ENCODE measurements at places on chromosomes 7 and 10.

DNA sequence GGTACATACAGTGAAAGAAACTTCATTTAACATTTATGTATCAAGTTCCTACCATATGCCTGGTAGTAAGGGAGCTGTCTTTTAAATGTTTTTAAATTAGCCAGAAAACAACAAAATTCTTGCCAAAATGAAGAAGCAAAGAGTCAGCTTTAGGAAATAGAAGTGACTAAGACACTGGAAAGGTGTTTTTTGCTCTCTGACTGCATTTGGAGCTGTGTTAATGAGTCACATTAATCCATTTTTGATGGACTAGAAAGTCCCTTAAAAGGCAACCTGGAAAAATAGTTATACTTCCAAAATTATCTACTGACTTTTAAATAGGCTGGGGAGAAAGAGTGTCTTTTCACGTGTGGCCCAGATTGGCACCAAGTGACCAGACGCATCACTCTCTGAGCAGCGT, 3.9 kb upstream of the COL17A1 start:
- no peak for DNase-seq

DNA sequence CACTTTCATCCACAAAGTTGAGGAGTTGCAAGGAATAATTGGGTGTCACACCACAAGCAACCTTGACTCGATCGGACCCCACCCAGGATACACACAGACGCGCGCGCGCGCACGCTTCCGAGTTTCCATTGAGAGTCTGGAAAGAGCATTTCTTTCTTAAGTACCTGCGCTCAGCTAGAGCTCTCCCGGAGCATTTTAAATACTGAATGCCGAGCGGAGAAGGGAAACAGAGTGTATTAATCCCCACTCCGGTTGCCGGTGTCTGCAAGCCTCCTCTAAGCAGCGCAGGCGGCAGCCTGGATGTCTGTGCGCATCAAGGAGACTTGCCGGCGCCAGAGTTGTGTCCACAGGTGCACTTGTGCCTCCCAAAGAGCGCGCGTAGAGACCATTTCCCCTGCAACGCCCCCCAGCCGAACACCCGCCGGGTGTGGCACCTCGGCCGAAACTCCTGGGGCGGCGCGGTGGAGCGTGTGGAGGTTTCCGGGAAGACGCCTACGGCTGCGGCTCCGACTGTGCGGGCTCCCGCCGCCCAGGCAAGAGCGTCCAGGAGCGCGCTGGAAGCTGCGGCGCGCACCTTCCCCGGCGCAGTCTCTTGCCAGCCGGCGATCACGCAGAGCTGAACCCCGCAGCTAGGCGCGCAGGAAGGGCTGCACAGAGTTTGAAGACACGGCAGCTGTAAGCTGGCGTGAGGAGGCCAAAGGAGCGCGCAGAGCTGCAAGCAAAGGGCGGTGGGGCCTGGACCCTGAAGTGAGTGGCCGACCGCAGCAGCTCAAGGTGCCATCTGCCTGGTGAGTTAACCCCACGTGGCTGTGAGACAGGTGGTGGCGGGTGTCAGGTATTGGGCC, 1.1 kb upstream of the FEZF1 start:
- peak; percentile 33 for DNase-seq

- no peak for DNase-seq
Observed at GRCh38 chr7:11236680-11237079, 263.0 kb downstream of the PHF14 start.

DNA sequence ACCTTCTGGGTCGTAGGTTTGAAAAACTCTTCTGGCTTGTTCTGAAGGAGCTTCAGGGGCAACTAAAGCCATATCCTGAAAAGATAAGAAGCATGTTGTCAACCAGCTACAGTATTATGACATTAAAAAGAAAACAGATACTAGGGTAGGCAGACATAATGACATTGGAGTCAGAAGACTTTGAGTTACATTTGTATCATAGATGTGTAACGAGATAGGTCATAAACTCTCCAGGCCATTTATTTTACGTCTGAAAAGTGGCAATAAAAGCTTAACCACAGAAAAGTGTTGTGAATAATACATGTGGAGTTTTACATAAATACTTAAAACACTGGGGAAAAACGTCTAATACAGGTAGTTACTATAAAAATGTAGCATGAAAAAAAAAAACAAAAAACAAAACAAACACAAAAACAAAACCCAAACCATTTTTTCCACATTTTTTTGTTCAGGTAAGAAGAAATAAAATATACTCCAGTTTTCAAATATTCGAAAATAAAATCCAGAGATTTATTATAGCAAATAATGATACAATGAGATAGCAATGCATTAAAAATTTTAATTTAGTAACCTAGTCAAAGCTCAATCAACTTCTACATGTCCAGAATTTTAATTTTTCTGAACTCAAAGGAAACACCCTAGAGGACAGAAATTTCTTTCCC, 64.1 kb downstream of the MINDY3 start:
- DNase-seq = no peak

GRCh38 chr7:1156782-1157535, 3.0 kb downstream of the ZFAND2A start:
- DNase-seq = peak; percentile 59

DNA sequence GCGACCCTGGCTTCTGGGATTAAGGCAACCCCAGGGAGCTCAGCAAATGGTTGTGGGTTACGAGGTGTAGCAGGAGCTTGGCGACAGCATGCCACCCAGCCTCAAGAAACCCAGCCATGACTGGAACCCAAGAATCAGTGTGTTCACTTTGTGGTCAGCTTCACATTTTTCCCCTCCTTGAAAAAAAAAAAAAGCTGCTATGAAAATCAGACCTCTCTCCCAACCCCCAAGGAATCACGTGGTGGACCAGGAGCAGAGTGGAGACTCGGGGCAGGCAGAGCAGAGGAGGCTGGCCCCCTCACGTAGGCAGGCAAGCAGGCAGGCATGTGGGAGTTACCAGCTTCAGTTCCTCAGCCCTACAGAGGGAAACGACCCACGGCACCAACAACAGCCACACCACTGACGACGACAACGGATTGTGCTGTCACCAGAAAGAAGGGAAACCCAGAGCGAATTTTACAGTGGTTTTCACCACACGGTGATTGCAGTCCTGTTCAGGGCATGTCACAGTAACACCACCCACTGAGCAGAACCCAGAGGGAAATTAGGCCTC, 203.4 kb downstream of the SLC25A13 start:
- peak; percentile 53 for DNase-seq

GRCh38 chr10:117350909-117351308, 24.3 kb downstream of the PDZD8 start:
- DNase-seq = no peak

DNA sequence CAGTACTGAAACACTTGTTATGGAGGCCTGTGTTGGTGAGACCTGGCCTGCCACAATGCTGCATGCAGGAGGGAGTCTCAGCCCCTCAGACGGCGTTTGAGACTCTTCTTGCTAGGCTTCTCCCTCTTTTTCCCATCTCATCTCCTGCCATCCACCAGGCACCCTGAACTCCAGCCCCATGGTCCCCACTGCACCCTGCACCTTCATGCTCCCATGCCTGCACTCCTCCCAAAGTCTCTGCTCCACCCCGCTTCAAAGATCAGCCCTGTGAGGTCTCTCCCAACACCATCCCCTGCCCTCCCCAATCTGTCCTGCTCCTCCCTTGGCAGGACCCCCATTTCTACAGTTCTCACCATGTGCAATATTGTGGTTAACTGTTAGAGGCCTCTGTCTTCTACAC, 61.7 kb downstream of the VOPP1 start:
- DNase-seq = no peak

DNA sequence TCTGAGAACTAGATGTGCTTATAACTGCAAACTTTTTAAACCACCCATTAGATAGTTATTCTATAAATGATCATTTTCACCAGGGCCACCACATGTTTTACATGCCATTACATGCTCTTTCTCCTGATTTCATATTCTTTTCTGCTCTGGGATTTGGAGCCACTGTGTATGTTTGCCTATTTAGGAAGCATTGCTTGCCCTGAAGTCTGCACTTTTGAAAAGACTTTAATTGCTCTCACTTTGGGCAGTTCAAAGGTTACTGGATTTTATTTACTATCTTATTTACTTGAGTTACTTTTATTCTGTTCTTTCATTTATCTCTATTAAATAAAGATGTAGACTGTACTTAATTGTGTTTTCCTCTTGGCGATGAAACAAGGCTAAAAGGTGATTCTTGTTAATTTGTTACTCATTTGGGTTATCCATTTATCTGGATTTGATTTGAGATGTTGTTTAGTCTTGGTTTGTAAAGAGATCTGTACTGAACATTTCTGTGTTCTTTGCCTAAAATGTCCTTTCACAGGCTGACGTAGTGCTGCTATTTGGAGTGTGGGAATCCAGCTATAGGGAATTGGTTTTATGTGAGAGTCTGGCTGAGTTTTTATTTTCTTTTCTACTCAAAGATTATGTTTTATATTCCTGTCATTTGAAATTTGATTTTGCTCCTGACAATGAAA, 88.8 kb downstream of the SUGCT start:
- peak; percentile 29 for DNase-seq

GRCh38 chr10:97475936-97476594, 22.2 kb downstream of the MMS19 start:
- DNase-seq = peak; percentile 67

- no peak for DNase-seq
Observed at GRCh38 chr10:121926157-121926556, 1.7 kb downstream of the ATE1 start.

DNA sequence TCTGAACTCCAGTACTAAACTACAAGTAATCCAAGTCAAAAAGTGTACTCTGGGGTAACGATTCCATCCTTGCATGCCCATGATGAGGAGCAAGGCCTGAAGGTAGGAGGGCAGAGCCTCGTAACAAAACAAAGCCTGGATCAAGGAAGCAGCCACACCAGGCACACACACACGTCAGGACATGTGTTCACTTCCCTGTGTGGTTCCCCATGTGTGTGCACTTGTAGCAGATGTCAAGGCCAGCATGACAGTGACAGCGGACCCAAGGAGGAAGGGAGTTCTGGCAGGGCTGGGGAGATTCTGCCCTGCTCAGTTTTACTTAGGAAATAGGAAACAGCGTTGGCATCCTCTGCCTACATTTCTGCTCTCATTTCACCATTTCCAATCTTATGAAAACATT, 92.8 kb downstream of the ALOX5 start:
- DNase-seq = no peak

- peak; percentile 7 for DNase-seq
Observed at GRCh38 chr7:28957751-28958234, 337 bp downstream of the TRIL start.

DNA sequence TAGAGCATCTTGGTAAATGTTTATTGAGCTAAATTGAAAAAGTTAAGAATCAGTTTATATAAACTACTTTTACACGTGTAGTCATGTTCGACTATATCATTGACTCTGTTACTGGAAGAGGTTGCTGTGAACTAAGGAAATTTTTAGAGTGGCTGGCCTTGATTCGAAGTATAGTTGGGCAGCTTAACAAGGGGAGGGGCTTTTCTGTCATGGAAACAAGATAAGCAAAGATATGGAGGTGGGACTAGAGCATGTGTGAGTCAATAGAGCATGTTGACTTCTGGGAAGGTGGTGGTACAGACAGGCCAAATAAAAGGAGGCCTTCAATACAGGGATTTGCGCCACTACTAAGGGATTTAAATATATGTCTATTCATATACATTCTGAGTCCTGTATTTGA, 7.6 kb downstream of the ATP5F1C start:
- DNase-seq = peak; percentile 26

- peak; percentile 86 for DNase-seq
Observed at GRCh38 chr7:7554021-7554432, 12.7 kb upstream of the MIOS start.

DNA sequence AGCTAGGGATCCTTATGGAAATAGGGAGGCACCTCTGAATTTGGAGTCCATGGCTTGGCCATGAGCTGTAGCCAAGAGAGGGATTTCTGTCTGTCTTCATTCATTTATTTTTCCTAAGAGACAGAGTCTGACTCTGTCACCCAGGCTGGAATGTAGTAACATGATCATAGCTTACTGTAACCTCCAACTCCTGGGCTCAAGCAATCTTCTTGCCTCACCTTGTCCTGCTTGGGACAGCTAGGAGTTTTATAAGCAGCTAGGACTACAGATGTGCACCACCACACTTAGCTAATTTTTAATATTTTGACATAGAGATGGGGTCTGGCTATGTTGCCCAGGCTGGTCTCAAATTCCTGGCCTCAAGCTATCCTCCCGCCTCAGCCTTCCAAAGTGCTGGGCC, 8.5 kb upstream of the HABP2 start:
- no peak for DNase-seq
